ENCODE measurements at places on chromosomes 16 and 17.

- no peak for DNase-seq
Measured at GRCh38 chr16:12086822-12087221, 110.3 kb downstream of the SNX29 start.

DNA sequence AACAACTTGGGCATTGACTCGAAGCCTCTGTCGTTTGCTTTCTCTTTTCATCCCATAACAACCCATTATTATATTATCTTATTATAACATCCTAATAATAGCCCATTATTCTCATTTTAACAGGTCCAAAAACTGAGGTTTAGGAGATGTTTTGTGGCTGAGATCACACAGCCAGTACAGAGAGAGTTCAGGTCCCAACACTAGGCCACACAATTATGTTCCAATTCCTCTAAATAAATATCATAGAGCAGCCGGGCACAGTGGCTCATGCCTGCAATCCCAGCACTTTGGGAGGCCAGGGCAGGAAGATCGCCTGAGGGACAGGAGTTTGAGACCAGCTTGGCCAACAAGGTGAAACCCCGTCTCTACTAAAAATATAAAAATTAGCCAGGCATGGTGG, 40.3 kb upstream of the KIFC3 start:
- DNase-seq = no peak

GRCh38 chr16:79792664-79793351, 192.3 kb upstream of the MAF start:
- no peak for DNase-seq

GRCh38 chr16:66511602-66512271, 38.2 kb downstream of the TK2 start:
- DNase-seq = peak; percentile 78

DNA sequence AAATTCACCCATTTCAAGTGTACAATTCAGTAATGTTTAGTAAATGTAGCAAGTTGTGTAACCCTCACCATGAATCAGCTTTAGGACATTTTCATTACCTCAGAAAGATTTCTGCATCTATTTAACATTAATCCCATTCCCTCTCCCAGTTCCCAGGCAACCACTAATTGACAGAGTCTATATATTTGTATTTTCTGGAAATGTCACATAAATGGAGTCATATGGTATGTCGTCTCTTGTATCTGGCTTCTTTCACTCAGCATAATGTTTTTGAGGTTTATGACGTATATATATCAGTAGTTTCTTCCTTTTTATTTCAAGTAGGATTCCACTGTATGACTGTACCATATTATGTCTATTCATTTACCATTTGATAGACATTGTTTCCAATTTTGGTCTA, 199.8 kb downstream of the CYB561 start:
- DNase-seq = no peak

GRCh38 chr16:66493490-66494401, 56.2 kb downstream of the TK2 start:
- DNase-seq = no peak

GRCh38 chr17:71460943-71461342, 659.9 kb upstream of the SOX9 start:
- DNase-seq = peak; percentile 49

DNA sequence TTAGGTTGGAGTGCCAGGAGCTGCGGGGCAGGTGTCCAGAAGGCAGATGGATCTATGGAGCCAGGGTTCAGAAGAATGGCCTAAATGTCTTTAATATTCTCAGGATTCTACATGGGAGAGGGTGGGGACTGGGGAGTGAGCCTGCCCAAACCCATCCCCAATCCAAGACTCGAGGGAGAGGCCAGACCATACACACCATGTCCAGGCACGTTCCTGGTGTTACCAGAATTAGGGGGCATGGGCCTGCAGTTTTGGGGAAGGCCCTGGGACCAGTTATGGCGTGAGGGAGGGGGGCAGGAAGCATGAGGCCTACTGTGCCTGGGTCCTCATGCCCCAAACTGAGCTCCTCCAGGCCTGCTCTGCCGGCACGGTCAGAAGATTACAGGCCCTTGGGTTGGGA, 1.9 kb downstream of the TAX1BP3 start:
- DNase-seq = no peak

GRCh38 chr17:82942166-82943130, 102.6 kb upstream of the ZNF750 start:
- no peak for DNase-seq

DNA sequence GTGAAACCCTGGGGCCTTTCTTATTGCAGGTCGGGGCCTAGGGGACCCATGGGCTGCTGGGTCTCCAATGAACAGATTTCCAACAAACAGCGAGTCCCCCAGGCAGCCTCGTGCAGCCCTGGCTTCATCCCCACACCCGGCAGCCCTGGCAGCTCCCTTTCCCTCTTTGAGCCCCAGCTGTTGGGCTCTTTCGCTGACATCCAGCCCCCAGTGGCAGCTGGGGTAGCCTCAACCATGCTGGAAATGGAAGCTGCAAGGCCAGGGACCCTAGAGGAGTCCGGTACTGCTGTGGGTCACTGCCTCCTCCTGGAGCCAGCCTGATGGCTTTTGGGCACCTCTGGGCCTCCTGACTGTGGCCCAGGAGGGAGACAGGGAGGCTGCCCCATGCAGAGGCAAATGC, 5.9 kb downstream of the RPUSD1 start:
- DNase-seq = no peak

- DNase-seq = no peak
Measured at GRCh38 chr17:82407255-82407654, 10.9 kb upstream of the HEXD start.

DNA sequence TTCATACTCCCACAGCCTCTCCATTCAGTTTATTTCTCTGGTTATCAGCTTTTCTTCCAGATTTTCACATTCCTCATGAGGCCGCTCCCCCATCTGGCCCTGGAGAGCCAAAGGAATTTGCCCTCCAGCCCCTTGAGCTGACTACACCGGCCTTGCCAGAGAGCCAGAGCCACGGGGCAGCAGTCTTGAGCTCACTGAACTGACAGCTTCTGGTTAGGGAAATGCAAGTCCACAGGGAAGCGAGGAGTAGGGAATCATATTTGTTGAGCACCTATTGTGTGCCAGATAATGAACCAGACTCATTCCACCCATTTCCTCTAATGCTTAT, 102.4 kb downstream of the ABCC12 start:
- DNase-seq = no peak

DNA sequence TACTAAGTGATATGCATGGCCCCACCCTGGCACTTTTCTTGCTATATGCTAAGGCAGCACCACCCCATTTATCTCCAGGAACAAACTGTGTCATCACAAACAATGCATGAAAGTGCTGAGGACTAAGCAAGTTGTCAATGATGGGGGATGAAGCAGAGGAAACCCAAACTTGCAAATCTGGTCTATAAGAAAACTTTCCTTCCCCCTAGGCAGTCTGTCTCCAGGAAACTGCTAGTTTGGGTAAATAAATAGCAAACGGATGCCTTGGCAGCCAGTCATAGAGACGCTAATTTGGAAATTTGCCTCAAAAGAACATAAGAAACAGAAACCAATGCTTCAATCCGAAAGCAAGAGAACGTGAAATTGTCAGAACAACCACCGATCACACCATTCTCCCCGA, 5.6 kb upstream of the HSBP1 start:
- DNase-seq = peak; percentile 24

DNA sequence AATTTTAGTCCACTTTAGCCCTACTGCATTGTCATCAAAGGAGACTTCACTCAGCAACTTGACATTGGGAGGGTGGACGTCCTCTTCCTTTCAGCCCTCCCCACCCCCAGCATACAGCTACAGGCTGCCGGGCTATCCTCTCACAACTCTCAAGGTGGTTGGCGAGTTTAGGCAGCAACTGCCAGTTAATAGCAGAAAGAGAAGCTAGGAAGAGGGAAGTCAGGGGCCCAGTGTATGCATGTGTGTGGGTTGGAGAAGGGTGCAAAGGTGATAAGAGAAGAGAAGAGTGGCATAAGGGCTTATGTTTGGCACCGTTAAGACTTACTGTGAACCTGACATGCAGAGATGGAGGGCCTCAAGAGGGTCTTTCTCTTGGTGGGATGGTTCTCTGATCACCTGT, 31.8 kb downstream of the CCL4 start:
- no peak for DNase-seq

DNA sequence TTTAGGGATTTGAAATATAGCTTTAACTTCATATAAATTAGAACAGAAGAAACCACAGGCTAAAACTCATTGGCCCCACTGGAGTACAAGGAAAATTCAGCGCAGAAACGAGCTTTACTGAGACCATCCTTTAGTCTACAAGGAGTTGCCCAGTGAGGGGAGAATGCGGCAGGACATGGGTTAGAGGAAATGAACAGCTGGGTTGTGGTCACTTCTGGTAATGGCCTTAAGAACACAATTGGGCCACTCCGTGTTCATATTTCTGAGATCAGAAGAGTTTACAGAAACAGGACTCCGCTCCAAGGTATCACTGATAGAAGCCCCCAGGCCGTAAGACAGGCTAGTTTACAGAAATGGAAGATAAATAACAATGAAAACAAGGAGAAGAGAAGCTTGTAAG, 188.3 kb downstream of the ZFHX3 start:
- DNase-seq = no peak

DNA sequence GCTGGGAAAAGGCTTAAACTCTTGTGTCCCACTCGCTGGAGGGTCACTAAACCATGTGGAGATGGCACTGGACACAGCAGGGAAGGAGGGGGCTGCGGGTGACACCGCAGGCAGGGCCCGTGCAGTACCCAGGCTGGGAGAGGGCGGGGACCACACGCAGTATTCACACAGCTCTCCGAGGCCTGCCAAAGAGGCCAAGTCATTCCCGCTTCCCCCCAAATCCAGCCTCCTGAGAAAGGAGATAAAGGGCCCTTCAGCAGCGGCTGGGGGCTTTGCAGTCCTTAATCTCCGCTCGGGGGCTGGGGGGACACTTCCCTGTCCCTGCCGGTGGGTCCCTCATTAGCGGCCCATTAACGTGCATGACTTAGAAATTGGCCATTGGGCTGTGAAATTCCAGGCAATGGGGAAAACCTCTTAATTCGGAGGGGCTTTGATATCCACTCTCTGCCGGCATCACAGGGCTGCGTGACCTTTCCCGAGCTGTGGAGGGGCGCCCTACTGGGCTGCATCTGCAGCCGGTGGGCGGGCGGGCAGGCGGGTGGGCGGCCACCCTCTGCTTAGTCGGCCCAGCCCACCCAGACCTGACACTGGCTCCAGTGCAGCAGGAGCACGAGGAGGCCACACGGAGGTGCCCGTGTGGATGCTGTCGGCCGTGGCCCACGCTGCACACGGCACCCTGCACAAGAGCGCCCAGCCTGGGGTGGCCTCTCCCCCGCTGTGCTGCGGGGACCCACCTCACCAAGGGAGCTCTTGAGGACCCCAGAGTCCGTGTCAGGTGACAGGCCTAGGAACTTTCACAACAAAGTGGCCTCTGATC, 2.6 kb upstream of the SLC38A8 start:
- no peak for DNase-seq

- no peak for DNase-seq
Measured at GRCh38 chr17:78372841-78373240, 5.6 kb upstream of the PGS1 start.

DNA sequence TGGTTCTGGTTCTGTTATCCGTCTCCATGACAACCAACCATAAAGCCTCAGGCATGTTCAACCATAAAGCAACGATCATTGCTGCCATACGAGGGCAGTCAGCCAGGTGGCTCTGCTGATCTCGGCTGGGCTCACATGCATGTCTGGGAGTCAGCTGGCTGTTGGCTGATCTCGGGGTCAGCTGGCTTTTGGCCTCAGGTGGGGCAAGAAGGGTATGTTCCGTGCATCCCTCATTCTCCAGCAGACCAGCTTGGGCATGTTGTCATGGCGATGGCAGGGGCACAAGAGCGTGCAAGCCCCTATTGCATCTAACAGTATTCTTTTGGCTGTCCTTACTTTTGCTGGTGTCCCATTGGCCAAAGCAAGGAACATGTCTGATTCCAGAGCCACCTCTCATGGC, 86.2 kb downstream of the ABCC6 start:
- peak; percentile 22 for DNase-seq

- no peak for DNase-seq
Measured at GRCh38 chr16:17343028-17343427, 127.7 kb downstream of the XYLT1 start.

DNA sequence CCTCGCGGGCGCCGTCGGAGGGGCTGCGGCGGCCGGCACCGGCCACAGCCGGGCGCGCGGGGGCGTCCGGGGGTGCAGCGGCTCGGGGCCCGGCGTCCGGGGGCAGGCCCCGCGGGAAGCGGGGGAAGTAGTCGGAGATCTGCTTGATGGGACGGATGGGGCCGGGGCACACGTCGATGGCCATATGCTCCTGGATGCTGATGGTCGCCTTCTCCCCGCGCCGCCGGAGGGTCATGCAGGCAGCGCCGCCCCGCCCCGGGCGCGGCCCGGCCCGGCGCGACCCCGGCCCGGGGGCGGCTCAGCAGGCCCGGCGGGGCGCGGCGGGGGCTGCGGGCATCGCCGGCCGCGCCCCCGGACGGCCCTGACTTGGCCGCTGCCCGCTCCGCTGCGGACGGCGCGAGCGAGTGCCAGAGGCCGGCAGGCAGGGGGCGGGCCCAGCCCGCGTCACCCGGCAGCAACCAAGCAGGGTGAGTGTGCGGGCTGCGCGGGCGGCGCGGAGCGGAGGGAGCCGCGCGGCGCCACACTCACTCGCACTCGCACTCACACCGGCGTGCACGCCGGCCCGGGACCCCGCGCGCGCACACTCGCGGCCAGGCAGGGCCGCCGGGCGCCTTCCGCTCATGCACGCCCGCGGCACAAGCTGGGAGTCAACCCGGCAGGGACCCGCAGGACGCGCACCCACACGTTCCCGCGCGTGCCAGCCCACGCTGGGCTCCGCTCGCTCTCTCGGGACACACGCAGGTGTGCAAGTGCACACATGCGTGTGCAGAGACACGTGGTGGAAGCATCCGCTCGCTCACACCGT, at the start of gene DOC2B:
Gene DOC2B, minus strand, starts transcription at position 406 of the 805 bp plus-strand sequence. Its CDS starts 171 bp downstream, at position 235.
- no peak for DNase-seq

GRCh38 chr17:69142175-69142802, 594 bp upstream of the ABCA6 start:
- DNase-seq = no peak

GRCh38 chr17:42917236-42917603, 16.6 kb downstream of the G6PC1 start:
- DNase-seq = no peak

DNA sequence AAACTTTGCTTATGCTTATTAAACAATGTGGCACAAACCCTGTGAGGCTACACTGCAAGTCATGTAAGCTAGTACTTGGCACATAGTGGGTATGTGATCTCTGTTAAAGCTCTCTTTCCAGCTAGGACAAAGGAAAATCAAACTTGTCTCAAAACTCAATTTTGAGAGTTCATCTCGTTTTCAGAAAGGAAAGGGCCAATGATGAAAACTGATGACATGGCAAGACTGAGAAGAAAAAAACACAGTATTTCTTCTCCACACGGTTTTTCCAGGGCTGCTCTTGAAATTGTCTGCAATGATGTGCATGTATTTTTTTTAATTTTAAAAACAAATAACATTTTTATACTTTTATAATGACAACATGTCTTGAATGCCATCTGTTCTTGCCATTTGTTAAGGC, 389.8 kb downstream of the CA10 start:
- no peak for DNase-seq

DNA sequence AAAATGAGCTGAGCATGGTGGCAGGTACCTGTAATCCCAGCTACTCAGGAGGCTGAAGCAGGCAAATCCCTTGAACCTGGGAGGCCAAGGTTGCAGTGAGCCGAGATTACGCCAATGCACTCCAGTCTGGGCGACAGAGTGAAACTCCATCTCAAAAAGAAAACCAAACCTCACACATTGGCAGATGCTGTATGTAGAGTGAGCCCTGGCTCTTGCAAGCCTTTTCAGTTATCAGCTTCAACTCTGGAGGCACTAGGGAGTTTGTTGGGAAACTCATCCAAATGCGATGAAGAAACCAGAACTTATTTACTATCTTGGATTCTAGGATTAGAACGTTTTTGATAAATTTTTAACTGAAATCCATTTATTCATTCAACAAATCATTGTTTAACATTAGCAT, 56.9 kb upstream of the RASL10B start:
- DNase-seq = no peak
